Bronchial epithelial cell (primary cell): ENCODE measurements at places on chromosomes 6 and 20. TPM values are rescaled to one million over a fixed set of nuclear protein-coding genes. Genes with fewer than 3 reads are reported as not detected.

HCK gene
- total RNA-seq = under 0.01 and 0.13 TPM in 2 replicates

OR12D3 gene
- not detected in 2 replicates for total RNA-seq

BPIFB1 gene
- not detected in 2 replicates for total RNA-seq

GRCh38 chr6:115765966-115766365 lies 294.7 kb downstream of the FRK start:
- no peak for DNase-seq

GRCh38 chr6:81938014-81938856 lies 185.8 kb upstream of the TENT5A start:
- DNase-seq = peak; percentile 100

GRCh38 chr6:43724914-43725642 lies 37.5 kb upstream of the MRPS18A start:
- DNase-seq = peak; percentile 90

DNA sequence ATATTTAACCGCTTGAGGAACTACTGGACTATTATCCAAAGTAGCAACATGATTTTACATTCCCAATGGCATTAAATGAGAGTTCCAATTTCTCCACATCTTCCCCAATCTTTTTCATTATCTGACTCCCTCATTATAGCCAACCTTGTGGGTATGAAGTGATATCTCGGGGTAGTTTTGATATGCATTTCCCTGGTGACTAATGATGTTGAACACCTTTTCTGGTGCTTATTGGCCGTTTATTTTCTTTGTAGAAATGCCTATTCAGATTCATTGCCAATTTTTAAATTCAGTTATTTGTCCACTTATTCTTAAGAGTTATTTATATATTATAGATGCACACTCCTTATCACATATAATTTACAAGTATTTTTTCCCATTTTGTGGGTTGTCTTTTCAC lies 129.0 kb downstream of the MMS22L start:
- DNase-seq = no peak

GRCh38 chr6:81608776-81609175 lies 143.7 kb downstream of the TENT5A start:
- no peak for DNase-seq
